ENCODE measurements at places on chromosomes 1 and 21. TPM values are rescaled to one million over a fixed set of nuclear protein-coding genes. Genes with fewer than 3 reads are reported as not detected.

AMY2B gene
- total RNA-seq: 4.6 TPM

ZBTB8B gene
- not detected for total RNA-seq

BRDT gene
- total RNA-seq: not detected

GBP6 gene
- 0.23 TPM for total RNA-seq

CCDC17 gene
- total RNA-seq: 1.2 TPM

CA6 gene
- 13.7 TPM for total RNA-seq

DISP3 gene
- 0.20 TPM for total RNA-seq

AIRE gene
- total RNA-seq: not detected

NRDC gene
- total RNA-seq: 118 TPM

CSMD2 gene
- total RNA-seq: not detected

NUP133 gene
- total RNA-seq: 62.7 TPM

TCEA3 gene
- total RNA-seq: 6.3 TPM

LCE2C gene
- not detected for total RNA-seq

VHLL gene
- not detected for total RNA-seq

FAM110D gene
- not detected for total RNA-seq

RGSL1 gene
- total RNA-seq: not detected

PADI1 gene
- total RNA-seq: not detected

HTR1D gene
- total RNA-seq: not detected

PALMD gene
- not detected for total RNA-seq

TFF3 gene
- total RNA-seq: not detected

RHD gene
- total RNA-seq: not detected

LCE1B gene
- total RNA-seq: not detected

LCE3C gene
- not detected for total RNA-seq

All from activated naive CD8-positive, alpha-beta T cell treated with anti-CD3 and anti-CD28 coated beads for 36 hours (primary cell).